Inflammatory macrophage treated with lipopolysaccharide for 1 hour (primary cell): ENCODE measurements at places on chromosomes 5 and 9.
A peak's percentile ranks its signal among the peaks of the same experiment; 100 is the strongest.

- DNase-seq = no peak
These were observed 69.6 kb downstream of the PTPDC1 start for GRCh38 chr9:94153905-94154304.

DNA sequence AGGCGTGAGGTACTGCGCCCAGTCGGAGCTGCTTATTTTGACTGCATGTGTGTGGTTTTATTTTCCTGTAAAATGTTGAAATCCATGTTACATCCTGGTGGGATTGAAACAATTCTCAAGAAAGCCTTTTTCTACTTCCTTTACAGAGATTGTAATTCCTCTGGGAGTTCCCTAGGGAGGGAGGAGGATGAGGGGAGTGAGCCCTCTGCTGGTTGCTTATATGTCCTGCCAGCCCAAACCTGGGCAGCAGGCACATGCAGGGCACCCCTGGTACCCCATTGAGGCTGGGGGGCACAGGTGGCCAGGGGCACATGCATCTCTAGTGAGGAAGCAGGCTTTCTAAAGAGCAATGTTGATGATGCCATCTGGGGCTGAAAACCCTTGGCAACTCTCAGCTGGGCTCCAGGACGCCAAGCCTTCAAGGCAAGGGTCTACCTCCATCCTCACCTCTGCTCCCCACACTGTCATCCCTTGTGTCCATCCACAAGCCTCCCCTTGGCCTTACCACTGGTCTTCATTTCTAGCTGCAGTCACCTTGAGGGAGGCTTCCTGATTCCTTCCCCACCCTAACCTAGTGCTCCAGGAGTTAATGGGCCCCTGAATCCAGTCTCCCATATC, 84.7 kb upstream of the TNFSF8 start:
- peak; percentile 37 for DNase-seq

- no peak for DNase-seq
These were observed 29.0 kb downstream of the KLHL3 start for GRCh38 chr5:137706841-137707240.

GRCh38 chr9:37820142-37820541, 19.5 kb downstream of the DCAF10 start:
- DNase-seq = no peak
